ENCODE measurements at places on chromosomes 3 and 15.

- no peak for DNase-seq
Measured at GRCh38 chr3:40387001-40387894, at the start of gene ENTPD3. Gene ENTPD3 (plus strand): TSS chr3:40387184. CDS start chr3:40388058, 874 bp downstream.

- no peak for DNase-seq
Measured at GRCh38 chr15:101277943-101278564, 769 bp upstream of the SELENOS start.

DNA sequence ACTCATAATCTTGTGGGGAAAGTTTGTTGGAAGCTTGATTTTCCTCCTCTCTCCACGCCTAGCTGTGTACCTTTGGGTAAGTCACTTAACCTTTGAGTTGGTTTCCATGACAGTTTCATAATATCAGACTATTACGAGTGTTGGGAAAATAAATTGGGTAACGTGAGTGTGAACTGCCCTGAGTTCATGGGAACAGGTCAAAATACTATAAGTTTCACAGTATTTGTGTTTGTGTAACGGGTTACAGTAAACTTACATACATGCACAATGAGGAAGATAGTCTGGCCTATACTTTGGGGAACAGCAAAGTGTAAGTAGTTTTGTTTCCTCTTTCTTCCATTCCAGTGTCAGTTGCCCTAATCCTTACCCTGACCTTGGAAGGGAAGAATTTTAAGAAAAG, 509.9 kb downstream of the MECOM start:
- DNase-seq: no peak

- no peak for DNase-seq
Measured at GRCh38 chr3:38536671-38537070, 40.5 kb downstream of the EXOG start.

DNA sequence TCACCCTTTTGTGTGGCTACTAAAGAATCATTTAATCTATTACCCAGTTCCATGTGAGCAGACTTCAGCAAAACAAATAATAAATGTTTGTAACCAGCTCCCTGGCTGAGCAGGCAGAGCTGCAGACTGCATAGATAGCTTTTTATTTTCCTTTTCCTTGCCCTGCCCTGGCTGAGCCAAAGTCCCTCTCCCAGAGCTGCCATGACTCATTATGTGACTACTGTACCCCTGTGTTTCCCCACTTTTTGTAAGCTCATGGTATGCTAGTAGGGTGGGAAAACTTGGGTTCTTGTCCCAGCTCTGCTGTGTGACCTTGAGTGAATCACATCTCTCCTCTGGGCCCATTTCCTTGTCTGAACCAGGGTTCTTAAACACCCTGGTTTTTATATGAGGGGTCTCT, 127.5 kb downstream of the CLSTN2 start:
- no peak for DNase-seq

DNA sequence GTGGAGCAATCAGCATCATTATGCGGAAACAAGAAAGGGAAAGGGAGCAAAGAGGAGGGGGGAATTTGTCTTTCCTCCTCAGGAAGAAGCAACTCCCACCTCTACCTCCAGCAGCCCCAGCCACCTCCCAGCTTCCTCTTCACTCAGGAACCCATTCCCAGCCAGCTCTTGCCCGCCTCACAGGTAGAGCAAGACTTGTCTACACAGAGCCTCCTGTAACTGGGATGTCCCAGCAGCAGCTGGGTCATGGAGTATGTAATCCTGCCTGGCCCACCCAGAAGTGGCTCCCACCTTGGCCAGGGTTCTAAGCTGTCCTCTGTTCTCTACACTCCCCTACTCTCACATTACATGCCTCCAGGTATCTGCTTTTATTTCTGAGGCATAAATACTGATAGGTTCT, 14.0 kb downstream of the IGDCC3 start:
- DNase-seq: no peak

DNA sequence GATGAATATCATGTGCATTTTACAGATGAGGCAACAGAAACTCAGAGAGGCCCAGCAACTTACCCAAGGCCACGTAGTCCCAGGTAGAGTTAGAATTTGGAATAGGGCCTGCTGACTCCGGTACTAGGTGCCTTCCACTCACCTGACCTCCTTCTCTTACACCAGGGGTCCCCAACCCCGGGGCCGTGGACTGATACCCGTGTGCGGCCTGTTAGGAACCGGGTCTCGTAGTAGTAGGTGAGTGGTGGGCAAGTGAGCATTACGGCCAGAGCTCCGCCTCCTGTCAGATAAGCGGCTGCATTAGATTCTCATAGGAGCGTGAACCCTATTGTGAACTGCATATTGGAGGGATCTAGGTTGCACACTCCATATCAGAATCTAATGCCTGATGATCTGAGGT, 64.8 kb downstream of the SMAD3 start:
- DNase-seq: no peak

DNA sequence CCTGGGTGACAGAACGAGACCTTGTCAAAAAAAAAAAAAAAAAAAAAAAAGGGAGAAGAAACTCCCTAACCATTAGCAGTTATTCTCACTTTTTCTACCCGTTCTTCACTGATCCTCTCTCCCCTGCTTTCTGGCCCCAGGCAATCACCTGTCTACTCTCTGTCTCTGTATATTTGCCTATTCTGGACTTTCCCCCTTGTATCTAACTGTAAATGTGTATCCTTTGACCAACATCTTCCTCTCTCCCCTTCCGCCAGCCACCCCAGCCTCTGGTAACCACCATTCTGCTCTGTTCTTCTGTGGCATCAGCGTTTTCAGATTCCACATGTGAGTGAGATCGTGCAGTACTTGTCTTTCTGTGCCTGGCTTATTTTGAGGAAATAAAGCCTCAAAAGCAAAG, 6.9 kb downstream of the CYFIP1 start:
- no peak for DNase-seq

DNA sequence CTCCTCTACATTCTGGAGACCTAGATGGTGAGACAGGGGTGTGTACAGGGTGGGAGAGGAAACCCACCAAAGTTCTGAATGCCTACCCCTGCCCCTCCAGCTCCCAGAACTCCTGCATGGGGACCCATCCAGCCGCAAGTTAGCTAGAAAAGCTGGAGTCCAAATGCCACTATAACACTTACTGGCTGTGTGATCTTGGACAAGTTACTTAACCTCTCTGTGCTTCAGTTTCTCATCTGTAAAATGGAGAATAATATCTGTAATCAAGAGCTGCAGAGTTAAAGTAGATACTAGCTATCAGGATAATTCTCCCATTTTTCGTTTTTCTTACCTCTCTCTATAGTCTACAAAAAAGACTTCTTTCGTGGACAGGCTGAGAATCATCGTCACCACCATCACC, 63.4 kb downstream of the ADCY5 start:
- DNase-seq: no peak

GRCh38 chr15:71057581-71057980, 57.7 kb upstream of the THSD4 start:
- no peak for DNase-seq

DNA sequence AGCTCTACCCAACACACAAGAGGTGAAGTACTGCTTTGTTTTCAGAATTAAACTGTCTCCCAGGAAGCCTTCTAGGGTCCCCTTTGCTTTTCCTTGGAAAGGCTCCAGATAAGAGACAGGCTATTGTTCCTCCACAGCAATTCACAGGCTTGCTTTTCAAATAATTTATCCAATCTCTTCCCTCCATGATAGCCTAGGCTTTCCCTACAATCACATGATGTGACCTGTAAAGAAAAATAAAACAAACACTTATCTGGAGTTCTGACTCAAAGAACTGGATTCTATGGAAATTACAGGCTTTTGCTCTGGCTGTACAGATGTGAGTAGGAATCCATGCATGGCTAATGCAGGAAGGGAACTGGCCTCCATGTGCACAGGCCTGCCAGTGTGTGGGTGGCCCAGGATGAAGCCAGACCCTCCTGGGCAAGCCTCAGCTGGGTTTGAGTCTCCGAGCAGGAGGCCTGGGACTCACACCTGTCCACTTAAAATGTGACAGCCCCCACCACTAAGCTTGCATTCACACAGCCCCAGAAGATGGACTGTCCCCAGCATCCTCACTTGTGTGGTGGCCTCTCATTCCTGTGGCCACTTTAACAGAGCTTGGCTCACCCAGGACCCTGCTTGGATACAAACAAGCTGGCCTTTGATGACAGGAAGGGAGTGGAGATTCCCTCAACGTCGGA, 75.8 kb upstream of the LEKR1 start:
- DNase-seq: no peak

Measured in liver (tissue), 10 donors.